ENCODE measurements at places on chromosomes 7 and 10.

GRCh38 chr7:77413861-77414424 lies 2.2 kb downstream of the GSAP start:
- no peak for DNase-seq

- no peak for DNase-seq
Observed at GRCh38 chr7:151735186-151735850, 141.6 kb downstream of the PRKAG2 start.

DNA sequence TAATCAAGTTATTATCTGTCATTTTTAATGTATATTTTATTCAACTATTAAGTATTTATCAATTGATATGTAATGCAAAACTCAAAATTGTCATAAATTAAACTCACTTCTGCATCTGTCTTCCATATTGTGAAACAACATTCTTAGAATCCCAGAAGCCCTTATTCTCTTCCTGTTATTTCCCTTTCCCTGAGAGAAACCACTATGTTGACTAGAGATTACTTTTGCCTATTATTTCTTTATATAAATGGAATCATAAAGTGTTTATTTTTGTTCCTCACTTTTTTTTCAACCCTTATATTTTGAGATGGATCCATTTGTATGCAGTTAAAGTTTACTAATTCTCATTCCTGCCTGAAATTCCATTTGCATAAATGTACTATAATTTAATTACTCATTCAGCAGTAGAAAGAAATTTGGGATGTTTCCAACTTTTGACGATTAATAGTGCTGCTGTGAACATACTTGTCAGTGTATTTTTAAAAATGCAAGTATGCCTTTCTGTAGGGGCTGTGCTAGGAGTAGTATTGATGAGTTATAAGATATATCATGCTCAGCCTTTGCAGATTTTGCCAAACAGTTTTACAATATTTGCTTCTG lies 211.2 kb downstream of the SEMA3D start:
- DNase-seq = no peak

GRCh38 chr7:134686786-134687185 lies 40.1 kb downstream of the BPGM start:
- DNase-seq = no peak

- no peak for DNase-seq
Observed at GRCh38 chr10:66698069-66698468, 227.8 kb upstream of the LRRTM3 start.

GRCh38 chr10:73096041-73096448 lies 621 bp downstream of the P4HA1 start:
- peak; percentile 45 for DNase-seq

DNA sequence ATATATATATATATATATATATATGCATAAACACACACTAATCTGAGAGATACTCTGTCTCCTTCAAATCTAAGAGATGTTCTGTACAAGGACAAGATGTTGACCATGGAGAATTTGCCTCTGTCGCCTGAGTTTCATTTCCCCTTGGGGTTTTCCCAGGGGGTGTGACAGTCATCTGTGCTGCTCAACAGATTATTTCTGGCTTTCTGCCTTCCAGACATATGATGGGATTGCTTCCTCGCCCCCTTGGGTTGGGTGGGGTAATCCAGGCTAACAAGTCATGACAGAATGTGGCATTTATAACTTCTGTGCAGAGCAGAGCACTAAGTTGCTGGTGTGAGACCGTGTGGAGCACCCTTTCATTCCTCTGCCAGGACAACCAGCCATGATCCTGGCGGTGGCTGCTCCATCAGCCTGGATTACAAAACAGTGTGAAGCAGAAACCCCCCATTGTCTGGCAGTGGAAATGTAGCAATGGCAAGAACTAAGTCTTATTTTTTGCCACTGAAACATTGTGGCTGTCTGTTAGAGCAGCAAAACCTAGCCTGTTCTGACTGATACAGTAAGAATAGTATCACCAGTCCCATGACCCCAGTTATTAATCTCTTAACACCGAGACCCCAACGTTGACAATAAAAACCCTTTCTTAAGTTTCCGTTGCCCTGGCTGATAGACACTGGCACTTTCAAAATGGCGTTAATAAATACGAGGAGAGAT lies 13.7 kb upstream of the USP6NL start:
- no peak for DNase-seq

DNA sequence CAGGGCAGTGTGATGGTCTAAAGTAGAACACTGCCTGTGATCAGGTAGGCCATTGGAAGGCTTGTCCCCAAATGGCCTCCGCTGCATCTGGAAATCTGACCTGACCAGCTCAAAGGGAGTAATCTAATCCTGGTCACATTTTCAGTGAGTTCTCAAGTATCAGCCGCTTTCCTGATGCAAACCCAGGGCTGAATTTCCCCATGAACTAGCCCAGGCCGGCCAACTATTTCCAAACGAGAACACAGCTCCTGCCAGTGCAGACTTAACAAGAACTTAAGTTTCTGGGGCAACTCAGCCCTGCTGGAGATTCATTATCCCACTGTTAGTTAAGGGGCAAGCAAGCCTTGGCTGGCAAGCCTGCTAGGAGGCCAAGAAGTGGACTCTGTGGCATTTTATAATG lies 59.6 kb upstream of the FAM180A start:
- no peak for DNase-seq

GRCh38 chr10:21978191-21978862 lies 25.2 kb downstream of the DNAJC1 start:
- no peak for DNase-seq

GRCh38 chr7:80601999-80602398 lies 36.4 kb upstream of the CD36 start:
- DNase-seq = no peak

- DNase-seq = no peak
Observed at GRCh38 chr7:77830649-77831355, 32.2 kb downstream of the PHTF2 start.

GRCh38 chr10:32372000-32372875 lies 25.3 kb upstream of the EPC1 start:
- no peak for DNase-seq

GRCh38 chr10:128337860-128338378 lies 211.7 kb upstream of the MKI67 start:
- DNase-seq = no peak

GRCh38 chr7:116672596-116673456 lies 830 bp downstream of the MET start:
- DNase-seq = no peak

DNA sequence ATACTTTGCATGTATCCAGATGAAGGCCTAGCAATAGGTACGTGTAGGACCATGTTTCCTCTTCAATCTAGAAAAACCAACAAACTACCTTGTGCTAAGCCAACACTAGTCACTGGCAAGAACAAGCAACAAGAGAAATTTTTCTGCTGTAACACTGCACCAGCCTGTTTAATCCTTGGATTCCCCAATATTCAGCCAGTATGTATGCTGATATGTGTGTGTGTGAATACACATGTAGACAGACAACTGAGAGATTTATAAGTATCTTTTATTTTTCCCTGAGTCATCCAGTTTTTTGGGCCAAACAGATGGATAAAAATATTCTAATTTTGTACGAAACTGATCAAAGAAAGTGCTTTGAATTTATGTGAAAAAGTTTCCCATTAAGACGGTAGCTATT lies 26.2 kb downstream of the GLI3 start:
- DNase-seq = no peak

- DNase-seq = no peak
Observed at GRCh38 chr7:13952921-13953320, 36.5 kb downstream of the ETV1 start.

GRCh38 chr10:11260170-11260569 lies 242.5 kb downstream of the CELF2 start:
- DNase-seq = no peak

DNA sequence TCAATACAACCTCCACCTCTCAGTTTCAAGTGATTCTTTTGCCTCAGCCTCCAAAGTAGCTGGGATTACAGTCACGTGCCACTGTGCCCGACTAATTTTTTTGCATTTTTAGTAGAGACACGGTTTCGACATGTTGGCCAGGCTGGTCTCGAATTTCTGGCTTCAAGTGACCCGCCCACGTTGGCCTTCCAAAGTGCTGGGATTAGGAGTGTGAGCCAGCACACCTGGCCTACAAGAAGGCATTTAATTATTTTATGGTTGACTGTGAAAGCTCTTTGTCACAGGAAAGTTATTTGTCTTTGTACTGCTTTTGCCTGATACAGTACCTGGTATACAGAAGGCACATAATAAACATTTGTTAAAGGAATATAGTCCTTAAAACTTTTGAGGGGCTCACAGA lies 12.9 kb downstream of the MYOZ1 start:
- DNase-seq = no peak

- no peak for DNase-seq
Observed at GRCh38 chr7:36707465-36707864, 16.8 kb downstream of the AOAH start.

- DNase-seq = no peak
Observed at GRCh38 chr7:139897422-139898090, 68.5 kb downstream of the TBXAS1 start.

DNA sequence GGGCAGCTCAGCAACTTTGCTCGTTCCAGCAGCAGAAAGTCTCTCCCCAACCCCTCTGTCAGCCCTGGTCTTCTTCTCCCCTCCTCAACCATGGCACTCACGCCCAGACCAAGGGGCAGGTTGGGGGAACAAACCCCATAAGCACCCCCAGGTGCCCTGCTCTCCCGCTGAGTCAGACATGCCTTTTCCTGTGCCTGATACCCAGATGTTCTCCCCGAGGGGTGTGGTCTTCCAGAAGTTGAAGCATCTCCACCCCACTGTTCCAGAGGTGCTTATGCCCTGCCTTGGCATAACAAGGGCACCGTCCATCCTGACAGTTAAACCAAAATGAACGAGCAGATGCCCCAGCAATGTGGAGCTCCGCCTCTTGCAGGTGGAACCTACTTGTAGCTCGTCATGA lies 67.1 kb downstream of the C10orf143 start:
- no peak for DNase-seq

- no peak for DNase-seq
Observed at GRCh38 chr10:116840389-116841075, 8.8 kb upstream of the ENO4 start.

GRCh38 chr7:126443951-126444350 lies 808.8 kb downstream of the GRM8 start:
- no peak for DNase-seq

DNA sequence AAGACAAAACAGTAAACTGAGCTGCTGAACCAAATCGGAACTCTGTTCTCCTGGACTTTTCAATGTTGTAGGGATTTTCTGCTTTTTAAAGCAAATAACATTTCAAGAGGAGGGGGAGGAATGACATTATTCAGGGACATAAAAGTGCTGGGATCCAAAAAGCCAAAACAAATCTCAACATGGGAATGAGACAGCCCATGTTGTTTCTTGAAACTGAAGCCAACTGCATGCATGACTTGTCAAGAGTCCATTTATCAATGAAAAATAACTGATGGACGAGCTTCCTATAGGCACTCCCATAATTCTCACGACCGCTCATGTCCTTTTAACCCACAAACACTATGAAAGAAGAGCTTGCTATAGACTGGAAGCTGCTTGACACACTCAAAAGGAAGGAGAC lies 27.8 kb downstream of the FAM53B start:
- no peak for DNase-seq

DNA sequence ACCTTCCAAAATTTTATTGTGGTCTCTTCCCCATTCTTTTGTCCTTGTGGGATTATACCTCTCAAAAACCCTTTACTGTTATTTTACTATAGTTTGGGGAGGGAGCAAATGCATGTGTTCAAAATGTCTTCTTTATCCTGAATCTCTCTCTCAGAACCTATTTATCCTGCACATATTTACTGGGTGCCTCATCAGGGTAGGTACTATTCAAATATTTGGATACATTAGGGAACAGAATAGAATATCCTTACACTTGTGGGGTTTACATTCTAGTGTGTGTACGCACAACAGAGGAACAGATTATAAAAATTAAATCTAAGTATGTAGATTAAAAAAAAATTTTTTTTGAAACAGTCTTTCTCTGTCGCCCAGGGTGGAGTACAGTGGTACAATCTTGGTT lies 48.6 kb downstream of the SCD start:
- no peak for DNase-seq

DNA sequence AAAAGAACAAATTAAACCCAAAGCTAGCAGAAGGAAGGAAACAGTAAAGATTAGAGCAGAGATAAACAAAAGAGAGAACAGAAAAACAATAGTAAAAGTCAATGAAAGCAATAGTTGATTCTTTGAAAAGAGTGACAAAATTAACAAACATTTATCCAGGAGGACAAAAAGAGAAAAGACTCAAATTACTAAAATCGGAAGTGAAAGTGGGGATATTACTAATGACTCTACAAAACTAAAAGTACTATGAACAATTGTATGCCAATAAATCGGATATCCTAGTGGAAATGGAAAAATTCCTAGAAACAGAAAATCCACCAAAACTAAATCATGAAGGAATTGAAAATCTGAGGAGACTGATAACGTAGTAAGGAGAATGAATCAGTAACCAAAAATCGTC lies 96.3 kb downstream of the SNX13 start:
- DNase-seq = no peak

- no peak for DNase-seq
Observed at GRCh38 chr10:94747137-94747536, 15.3 kb upstream of the CYP2C19 start.

DNA sequence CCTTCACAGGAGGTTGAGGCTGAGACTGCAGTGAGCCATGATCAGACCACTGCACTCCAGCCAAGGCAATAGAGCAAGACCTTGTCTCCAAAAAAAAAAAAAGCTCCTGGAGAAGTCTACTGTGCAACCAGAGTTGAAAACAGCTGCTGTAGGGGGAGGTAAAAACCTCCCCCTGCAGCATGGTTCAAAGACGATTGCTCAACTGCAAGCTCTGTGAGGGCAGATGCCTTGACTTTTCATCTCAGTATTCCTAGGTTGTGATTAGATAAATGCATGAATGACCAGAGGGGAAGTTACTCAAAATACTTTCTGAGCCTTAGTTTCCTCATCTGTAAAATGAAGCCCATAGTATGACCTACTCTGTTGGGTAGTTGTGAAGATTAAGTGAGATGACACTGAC lies 25.0 kb upstream of the PPA1 start:
- DNase-seq = no peak

DNA sequence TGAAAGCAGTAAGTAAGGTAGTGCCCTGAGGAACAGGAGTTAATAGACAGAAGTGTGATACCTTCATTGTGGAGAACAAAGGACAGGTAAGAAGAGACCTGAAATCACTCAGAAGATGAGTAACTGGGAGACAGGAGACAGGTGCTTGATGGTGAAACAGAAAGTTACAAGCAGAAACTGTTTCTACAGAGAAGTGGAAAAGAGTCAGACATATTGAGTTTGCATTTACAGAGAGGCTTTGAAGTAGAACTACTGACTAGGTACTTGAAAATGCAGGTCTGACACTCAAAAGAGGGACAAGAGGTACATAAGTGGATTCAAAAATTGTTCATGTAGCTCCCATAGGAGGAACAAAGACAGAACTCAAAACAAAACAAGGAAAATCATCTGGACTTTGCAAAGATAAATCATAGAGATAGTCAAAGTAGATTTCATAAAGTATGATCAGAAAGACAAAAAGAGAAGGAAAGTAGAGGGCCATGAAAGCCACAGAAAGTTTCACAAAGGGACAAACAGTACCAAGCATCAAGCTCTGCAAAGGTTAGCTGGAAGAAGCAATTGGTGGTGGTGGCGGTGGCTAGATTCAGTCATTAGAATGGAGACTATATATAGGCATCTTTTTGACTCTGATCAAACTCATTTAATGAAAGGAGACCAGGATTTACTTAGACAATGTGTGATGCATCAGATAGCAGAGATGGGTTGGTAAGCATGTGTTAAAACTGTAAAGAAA lies 198.4 kb downstream of the PCLO start:
- no peak for DNase-seq
